ENCODE measurements at places on chromosomes 6 and 20.

DNA sequence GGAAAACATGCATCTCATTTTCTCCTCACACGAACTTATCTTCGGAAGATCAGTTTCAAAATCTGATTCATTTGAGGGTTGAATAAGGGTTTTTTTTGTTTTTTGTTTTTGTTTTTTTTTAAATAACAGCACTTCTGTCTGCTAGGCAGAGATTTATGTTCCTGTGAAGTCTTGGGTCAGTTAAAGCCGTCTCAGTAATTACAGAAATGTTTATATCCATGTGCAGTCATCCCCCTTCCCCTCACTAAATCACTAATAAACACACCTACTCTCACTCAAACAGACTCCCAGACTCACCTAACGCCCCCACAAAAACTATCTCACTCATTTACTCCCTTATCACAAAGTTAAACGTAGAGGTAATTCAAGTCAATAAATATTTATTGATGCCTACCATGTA is 214.2 kb upstream of the SUPT3H start:
- no peak for DNase-seq

- DNase-seq: no peak
Observed at GRCh38 chr6:1572892-1573291, 36.8 kb upstream of the FOXC1 start.

GRCh38 chr6:10968776-10969175 is 75.3 kb downstream of the ELOVL2 start:
- DNase-seq: no peak

- no peak for DNase-seq
Observed at GRCh38 chr6:123972600-123973294, 169.1 kb downstream of the NKAIN2 start.

DNA sequence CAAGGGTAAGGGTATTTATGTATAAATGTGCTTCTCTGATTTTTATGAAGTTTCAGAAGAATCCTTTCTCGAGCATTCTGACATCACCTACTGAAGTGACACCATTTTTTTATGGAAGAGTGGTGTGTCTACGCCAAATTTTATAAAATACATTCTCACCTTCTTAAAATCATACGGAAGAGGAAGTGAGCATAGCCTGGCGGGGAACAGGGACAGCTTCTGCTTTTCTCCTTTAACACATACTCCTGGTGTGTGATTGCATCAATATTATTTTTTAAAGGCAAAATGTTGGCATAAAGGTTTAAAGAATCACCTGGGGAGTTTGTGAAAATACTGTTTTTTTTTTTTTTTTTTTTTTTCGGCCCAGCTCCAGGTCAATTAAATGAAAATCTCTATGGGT is 733.6 kb upstream of the MAN1A1 start:
- DNase-seq: no peak

DNA sequence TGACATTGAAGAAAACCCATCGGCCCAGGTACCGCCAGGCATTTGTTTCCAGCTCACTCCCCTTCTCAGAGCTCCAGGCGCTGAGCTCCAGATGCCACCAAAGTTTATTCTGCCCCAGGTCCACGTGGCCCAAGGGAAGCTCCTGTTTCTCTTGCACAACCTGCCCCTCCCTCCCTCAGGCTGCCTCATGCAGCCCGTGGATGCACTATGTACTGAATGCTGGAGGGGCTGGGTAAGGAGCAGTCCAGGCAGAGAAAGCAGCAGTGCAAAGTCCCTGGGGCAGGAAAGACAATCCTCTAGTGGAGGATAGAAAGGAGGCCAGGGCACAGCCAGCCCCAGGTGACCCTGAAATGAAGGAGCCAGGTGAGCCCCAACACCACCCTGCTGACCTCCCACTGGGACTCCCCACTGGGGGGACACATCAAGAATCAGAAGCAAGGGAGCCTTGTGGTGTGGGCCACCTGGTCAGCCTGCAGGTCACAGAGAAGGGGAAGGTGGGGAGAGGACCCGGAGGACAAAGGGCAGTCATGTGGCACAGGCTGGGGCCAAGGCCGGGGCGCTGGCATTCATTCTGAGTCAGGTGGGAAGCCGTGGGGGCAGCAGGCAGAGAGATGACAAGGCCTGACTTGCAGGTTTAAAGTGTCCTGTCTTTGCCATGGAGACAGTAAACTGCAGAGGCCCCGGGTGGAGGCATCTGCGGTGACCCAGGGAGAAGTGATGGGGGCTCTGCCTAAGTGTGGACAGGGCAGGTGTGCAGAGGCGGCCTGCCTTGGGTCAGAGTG is 230.1 kb downstream of the PREX1 start:
- no peak for DNase-seq

DNA sequence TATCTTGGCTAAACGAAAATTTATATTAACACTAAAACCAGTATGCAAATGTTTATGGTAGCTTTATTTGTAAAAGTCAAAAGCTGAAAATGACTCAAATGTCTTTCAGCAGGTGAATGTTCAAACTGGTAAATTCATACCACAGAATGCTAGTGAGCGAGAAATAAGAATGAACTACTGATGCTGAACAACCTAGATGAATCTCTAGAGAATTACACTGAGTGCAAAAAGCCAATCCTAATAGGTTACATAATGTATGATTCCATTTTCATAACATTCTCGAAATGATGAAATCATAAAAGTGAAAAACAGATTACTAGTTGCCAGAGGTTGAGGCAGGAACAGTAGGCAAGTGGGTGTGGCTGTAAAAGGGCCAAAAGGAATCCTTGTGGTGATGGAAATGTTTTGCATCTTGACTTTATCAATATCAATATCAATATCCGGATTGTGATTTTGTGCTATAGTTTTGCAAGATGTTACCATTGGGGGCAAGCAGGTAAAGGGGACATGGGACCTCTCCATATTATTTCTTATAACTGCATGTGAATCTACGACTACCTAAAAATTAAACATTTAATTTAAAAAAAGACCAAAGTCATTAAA is 26.1 kb downstream of the ZNF311 start:
- DNase-seq: no peak

DNA sequence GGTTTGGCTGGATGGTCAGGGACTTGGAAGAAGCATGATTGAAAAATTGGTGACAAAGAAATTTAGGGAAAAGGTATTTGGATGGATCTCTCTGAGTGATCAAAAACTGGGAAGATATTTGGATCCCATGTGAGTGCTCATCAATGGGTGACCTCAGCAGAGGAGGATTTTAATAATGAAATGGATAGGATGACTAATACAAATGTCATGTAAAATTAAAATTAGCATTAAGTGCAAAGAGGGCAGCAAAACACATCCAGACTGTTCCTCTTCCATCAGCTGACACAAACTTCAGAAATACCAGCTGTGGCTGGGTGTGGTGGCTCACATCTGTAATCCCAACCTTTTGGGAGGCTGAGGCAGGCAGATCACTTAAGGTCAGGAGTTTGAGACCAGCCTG is 151.7 kb downstream of the THBS2 start:
- DNase-seq: no peak

DNA sequence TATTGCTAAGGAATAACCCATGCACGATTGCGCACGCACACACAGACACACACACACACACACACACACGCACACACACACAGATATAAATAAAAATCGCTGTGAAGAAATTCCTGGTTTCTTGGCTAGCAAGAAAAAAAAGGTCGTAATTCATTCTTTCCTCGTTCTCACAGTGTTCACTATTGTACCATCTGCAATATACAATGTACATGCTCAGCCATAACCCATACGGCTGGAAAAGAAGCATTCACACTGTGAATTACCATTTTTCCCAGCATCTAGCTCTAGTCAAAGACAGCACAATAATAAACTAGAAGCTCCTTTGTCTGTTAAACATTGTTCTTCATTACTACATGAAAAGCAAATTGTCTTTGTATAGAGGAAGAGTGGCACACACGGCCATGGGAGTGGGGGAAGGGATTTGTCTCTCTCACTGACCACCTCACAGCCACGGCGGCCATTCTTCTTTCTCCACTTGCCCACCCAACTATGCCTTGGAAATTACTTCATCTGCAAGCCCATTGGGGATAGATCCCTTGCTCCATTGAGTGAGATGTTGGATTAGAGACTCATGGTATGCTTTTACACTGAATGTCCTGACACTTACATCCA is 115.3 kb upstream of the ID4 start:
- DNase-seq: no peak

DNA sequence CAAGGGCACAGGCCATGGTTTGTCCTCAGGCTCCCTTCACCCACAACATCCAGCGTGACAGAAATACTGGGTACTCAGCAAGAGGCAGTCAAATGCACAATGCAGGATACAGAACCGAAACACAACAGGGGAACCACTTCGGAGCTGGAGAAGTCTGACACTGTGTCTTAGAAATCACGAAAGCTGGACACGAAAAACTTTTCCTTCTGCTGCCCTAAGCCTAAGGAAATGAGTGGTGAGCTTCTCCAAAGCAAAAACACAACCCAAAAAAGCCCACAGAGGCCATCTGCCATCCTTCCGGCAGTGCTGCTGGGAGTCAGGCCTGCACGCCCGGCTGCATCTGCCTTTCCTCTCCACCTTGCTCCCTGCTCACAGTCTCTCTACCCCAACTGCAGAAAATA is 106.3 kb downstream of the SLC23A2 start:
- no peak for DNase-seq

- DNase-seq: no peak
Observed at GRCh38 chr6:45398075-45398813, 20.5 kb upstream of the SUPT3H start.

DNA sequence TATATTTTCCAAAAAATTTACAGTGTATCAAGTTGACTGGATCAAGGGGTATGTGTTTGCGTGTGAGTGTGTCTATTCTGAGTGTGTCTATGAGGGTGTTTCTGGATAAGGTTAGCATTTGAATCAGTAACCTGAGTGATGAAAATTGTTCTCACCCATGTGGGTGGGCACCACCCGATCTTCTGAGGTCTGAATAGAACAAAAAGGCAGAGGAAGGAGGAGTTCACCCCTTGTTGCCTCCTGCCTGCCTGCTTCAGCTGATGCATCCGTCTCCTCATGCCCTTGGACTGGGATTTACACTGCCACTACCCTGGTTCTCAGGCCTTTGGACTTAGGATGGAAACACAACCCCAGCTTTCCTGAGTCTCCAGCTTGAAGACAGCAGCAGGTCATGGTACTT is 13.7 kb upstream of the PRND start:
- DNase-seq: no peak

GRCh38 chr6:28824793-28825731 is 98.7 kb downstream of the TRIM27 start:
- no peak for DNase-seq

DNA sequence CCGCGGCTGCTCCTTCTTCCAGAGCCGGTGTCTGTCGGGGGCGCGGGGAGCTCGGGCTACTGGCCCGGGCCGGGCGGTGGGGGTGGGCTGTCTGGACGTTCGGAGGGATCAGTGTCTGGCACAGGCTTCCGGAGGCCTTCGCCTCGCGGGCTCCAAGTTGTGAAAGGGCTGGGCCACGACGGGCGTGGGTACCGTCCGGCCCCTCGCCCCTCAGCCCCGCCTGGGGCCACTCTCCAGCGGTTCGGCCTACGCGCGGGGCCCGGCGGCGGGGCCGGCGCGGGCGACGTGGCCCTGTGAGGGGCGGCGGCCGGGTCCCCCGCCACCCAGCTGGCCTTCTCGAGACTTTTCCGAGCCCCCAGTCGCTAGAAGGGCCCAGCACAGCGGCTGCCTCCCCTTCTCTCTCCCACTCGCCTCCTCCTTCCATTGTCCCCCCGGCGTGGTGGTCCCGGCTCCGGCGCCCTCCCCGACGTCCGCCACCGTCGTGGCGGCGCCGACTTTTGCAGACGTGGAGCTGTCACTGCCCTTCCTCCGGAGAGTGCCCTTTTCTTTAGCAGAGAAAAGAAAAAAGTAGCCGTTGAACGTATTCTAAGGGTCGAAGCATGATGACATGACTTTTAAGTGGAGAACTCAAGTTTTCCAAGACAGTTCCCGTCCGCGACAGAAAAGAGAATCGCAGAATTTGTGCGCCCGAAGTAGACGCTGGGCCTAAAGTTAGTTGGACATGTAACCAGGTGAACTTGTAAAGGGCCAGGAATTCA is 571 bp downstream of the ITCH start:
- DNase-seq: no peak

DNA sequence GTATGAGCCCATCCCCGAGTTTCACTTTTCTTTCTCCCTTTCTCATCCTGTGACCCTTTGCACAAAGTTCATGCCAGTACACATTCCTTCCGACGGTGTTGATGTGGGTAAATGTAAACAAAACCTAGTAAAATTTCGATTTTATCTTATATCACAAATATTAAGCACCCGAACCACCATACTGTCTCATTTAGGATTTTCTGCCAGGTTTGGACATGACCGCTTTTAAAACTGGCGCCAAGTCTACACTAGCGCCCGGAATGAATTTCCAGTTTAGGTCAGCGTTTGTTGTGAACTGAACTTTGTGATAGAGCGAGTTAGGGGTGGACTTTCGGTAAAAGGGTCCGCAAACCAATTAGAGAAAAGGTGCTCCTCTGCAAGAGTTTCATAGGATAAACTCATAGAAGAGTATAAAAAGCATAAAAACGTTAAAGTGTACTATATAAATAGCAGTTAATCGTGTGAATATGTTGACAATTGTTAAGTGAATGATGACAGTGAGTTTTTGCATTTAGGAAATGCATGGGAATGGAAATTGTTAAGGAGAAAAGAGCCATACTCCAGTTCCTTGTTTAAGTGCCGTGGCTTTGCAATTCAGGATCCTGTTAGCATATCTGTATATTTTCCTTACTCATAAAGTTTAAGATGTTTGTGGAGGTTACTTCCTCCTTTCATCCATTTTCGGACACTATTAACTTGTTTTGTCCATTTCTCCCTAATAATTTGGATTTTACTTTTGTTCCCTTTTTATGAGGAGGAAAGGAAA is 937 bp downstream of the AKAP7 start:
- DNase-seq: no peak

DNA sequence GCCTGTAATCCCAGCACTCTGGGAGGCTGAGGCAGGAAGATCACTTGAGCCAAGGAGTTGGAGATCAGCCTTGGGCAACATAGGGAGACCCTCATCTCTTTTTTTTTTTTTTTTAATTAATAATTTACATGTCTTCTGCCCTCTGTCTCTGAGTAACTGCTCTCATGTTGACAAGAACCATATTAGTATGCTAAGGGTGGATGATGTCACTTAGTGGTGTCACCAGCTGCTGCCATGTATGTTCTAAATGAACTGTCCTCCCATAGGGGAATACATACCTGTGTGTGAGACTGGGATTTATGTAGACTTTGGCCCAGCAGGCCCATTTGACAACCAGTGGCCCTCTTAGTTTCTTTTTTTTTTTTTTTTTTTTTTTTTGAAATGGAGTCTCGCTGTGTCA is 65.6 kb downstream of the SCAND1 start:
- no peak for DNase-seq

GRCh38 chr6:125802943-125803377 is 12.2 kb downstream of the NCOA7 start:
- no peak for DNase-seq

DNA sequence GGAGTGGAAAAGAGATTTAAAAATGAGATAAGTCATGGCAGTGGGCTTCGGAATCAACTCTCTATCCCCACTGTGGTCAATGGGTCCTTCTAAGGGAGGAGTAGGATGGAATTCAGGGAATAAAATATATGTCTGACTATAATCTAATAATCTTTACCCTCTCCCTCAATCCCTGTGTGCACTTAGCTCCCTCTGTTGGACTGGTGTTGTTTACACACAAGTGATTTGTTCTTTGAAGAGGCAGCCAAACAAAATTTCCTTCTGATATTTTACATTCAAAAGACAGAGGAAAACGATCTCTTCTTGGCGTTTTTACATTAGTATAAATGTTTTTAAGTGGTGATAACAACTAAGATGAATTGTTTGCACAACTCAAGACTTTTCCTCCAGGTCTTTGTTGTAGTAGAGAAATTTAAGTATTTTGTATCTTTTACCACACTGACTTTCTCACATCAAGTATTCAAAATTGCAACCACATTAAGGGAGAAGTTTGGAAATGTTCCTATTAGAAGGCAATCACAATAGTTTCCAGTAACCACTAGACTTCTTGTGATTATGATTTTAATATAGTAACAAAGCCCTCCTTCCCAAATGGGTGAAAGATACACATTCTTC is 317.8 kb downstream of the CENPW start:
- no peak for DNase-seq

Data from NCI-H1436 (cell line).